Neural progenitor cell (in vitro differentiated cells): ENCODE measurements at places on chromosomes 1 and 21.

DNA sequence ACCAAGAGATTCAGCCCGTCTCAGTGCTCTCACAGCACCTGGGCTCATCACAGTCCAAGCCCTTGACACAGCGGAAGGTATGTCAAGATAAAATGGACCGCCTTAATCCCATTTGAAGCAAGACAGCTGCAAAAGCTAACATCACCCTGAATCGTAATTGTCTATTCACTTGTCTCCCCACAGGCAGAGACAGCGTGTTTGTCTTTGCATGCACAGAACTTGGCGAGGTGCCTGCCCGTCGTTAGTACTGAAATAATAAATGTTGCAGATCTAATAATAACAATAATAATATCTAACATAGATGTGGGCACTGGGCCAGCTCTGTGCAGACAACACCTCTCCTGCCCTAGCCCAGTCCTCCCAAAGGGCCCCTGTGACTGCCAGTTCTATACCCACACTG is 271.7 kb downstream of the NPHP4 start:
- no peak for DNase-seq

GRCh38 chr1:27521336-27521831 is 31.4 kb upstream of the WASF2 start:
- DNase-seq, result no peak

DNA sequence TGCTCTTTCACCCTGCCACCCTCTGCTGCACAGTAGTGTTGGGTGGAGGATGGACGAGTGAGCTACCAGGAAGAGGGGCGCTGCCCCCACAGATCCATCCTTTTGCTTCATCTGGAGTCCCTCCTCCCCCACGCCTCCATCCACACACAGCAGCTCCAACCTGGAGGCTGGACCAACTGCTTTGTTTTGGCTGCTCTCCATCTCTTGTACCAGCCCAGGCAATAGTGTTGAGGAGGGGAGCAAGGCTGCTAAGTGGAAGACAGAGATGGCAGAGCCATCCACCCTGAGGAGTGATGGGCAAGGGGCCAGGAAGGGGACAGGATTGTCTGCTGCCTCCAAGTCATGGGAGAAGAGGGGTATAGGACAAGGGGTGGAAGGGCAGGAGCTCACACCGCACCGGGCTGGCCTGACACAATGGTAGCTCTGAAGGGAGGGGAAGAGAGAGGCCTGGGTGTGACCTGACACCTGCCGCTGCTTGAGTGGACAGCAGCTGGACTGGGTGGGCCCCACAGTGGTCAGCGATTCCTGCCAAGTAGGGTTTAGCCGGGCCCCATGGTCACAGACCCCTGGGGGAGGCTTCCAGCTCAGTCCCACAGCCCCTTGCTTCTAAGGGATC is 8.5 kb downstream of the CHRNB2 start:
- DNase-seq, result no peak

DNA sequence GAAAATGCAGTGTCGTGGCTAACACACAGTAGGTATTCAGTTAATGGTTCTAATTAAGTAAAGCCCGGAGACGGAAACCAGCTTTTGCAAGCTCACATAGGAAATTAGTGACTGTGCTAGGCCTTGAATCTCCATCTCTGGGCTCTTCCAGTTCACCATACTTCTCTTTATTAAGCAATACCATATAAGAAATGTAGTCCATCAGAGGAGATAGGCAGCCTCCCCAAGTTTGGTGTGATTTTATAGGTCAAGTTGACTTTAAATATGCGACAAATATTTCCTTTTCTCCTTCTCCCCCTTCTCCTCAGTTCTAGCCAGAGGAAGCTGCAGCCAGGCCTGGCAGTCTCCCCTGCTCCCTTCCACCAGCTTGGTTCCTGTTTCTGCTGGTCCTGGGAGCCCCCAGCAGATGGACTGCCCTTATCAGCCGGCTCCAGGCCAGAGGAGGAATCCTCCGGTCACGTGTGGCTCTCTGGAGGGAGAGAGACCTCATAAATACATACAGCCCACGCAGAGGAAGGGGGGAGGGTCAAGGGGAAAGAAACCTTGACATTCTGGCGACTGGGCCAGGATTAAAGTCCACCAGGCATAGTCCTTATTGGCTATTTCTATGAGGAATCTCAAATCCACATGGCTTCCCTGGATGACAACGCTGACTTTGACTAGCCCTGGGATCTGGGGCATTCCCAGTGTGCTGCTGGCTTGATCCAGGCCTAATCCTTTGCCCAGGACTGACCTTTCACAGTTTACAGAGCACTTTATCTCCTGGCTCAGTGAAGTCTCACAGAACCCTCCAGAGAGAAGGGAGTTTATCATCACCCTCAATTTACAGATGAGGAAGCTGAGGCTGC is 115.1 kb upstream of the JUN start:
- no peak for DNase-seq

GRCh38 chr1:155326020-155326526 is 5.4 kb downstream of the RUSC1 start:
- no peak for DNase-seq

- peak; percentile 23 for DNase-seq
Measured at GRCh38 chr1:171081314-171081753, 9.4 kb upstream of the FMO3 start.

DNA sequence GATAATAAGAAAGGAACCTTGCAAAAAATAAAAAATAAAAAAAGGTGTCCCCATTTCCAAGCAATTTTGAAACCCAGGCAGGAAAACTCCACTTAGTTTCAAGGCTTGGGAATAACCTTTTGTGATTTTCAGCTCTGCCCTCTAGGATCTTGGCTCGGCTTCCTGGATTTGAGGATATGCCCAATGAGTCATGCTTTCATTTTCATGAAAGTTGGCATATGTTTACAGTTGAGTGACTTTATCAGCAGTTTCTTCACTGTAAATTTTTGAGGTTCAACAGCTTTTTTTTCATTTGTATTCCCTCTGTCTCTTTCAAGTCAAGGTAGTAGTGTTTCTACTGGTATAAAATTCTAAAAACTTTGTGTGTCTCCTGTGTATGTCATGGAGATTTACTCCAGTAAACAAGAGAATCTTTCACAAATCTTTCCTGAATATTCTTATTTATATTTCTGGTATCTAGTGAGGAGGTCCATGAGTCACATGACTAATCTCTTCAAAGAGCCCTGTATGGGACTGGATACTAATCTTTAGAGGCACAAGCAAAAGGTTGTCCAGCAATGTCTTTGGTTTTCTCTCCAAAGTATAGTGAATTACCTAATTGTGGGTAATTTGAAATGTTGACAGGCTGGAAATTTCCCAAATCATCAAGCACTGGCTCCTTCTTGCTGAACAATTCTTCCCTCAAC is 335.3 kb downstream of the BRINP2 start:
- no peak for DNase-seq
